ENCODE measurements at places on chromosomes 13 and 19. TPM values are rescaled to one million over a fixed set of nuclear protein-coding genes. Genes with fewer than 3 reads are reported as not detected.

GRCh38 chr13:24925318-24926231 is 161.6 kb downstream of the RNF17 start:
- no peak for DNase-seq

GRCh38 chr13:103351035-103351828 is 285.0 kb upstream of the SLC10A2 start:
- no peak for DNase-seq

Gene C13orf46
- total RNA-seq, result 2.3 TPM

GRCh38 chr19:2288818-2289713 is 7.1 kb upstream of the PEAK3 start:
- DNase-seq, result no peak

GRCh38 chr13:72341904-72342303 is 385.5 kb downstream of the MZT1 start:
- DNase-seq, result no peak

DNA sequence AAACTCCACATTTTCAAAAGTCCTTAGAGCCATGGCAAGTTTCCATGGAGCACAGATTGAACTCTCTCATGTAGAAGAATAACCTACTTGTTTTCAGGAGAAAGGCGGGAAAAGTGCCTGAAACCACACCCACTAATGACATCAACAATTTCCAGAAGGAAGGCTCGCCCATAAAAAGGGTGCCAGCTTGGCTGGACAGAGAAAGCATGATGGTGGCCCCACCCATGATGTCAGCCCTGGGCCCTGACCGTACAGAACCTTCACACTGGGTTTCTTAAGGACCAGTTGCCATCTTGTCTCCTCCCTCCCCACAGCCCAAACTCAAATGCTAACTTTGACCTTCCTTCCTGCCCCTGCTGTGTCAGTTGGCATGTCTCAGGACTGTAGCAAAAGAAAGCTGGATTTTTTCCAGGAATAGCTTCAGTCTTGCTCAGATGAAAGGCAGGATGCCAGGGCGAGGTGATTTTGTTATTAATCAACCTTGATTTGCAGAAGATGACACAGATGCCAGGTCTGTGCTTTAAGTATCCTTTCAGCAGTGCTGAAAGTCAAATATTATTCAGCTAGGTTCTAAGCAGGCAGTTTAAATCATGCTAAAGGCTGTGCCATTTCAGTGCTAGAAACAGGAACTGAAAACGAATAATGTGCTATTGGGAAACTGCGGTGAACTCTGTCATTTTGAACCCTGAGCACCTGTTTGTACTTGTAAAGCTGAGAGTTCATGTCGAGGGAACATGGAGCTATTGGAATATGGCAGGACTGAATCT is 89.5 kb upstream of the RFC3 start:
- no peak for DNase-seq

DNA sequence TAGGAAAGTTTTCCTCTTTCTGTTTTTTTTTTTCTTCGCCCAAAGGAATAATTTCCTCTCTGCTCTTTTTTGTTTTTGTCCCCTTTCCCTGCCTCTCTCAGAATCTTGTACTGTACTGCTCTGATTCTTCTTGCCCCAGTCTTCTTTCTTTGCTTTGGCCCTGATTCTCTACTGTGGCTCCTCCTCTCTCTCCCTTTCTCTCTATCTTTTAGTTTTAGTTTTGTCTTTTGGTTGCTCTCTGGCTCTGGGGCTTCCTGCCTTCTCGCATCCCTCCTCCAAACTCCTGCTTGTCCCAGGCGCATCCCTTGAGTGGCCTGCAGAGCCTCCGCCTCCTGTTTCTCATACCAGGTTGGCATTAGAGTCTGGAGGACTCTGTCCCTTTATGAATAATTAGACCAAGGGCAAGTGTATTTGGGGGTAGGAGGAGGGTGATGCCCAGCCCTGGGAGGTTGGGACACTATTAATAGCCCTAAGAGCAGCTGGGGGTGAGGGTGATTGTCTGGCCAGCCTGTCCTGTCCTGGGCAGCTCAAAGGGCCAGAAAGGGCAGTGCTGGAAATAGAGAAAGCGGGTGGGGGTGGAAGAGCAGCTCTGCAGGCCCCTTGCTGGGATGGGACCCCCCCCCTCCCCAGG is 39.1 kb downstream of the LYL1 start:
- DNase-seq, result no peak

Gene CYSLTR2
- total RNA-seq, result 0.31 TPM

Measured in omental fat pad (tissue), 4 donors.